ENCODE measurements at places on chromosomes 7 and 10.

- no peak for DNase-seq
These were observed 38.6 kb upstream of the RSBN1L start for GRCh38 chr7:77657427-77658224.

- no peak for DNase-seq
These were observed 98.2 kb upstream of the DKK1 start for GRCh38 chr10:52215745-52216361.

DNA sequence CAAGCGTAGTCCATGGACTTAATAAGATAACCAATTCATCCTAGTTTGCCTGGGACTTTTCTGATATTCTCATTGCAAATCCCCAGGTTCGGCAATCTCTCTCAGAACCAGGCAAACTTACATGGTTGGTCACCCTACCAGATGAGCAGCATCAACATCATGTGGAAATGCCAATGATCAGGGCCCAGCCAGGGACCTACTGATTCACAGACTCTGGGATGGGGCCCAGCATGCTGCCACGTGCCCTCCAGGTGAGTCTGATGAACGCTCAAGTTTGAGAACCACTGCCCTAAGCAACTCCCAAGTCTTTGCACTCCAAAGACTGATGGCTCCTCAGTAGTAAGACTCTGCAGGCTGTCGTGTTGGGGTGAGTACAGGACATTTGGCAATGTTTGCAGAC lies 2.7 kb downstream of the LAMB4 start:
- DNase-seq: no peak

DNA sequence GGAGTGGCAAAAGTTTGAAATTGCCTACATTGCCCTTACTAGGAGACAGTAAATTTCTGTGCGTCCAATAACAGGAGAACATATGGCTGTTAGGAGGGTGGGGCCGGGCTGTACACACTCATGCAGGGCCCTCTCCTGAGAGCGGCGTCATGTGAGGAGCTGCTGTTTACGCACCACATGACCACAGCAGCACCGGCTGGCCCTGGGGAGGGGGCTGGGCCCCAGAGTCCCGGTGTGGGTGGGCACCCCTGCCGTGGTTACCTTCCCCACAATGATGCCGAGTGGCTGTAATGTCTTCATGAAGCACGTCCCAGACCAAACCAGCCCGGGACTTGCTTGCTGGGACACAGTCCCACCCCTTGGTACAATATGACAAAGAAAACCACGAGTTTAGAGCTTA lies 308.7 kb downstream of the DNAJB6 start:
- no peak for DNase-seq

DNA sequence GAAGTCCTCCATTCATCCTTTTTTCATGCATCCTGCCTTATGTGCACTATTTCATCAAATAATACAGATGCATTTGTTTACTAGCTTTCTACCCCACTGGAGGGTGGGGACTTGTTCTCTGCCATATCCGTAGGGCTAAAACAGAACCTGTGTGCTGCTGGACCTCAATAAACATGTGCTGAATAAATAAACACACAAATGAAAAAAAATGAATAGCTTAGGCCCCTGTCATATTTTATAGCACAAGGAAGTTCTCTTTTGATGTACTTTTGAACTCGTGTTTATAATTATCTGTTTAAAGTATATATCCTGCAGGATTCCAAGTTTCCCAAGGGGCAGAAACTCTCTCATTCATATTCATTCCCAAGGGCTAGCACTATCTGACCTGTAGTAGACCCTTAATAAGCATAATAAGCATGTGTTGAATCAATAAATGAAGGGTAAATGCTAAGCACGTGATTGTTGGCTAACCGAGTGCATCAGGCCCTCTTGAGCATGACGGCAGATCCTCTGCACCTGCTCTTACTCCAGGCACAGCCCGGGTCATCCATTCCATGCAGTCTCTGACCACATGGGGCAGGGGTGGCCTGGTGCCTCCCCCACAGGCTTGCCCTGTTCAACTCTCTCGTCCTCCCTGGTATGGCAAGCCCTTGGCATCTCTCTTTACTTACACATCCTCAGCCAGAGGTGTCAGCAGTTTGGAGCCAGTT lies 474.1 kb upstream of the ZMIZ1 start:
- no peak for DNase-seq

GRCh38 chr10:25999295-25999981 lies 65.4 kb downstream of the MYO3A start:
- no peak for DNase-seq

GRCh38 chr7:17802056-17802455 lies 138.2 kb downstream of the SNX13 start:
- DNase-seq: no peak

- no peak for DNase-seq
These were observed 58.8 kb upstream of the AKR1E2 start for GRCh38 chr10:4767033-4767814.

All from NCI-H524 treated with DMSO at 0.1 percent for 48 hours (cell line).